Tibial nerve (tissue), 4 donors: ENCODE measurements at places on chromosomes 7 and 10.

DNA sequence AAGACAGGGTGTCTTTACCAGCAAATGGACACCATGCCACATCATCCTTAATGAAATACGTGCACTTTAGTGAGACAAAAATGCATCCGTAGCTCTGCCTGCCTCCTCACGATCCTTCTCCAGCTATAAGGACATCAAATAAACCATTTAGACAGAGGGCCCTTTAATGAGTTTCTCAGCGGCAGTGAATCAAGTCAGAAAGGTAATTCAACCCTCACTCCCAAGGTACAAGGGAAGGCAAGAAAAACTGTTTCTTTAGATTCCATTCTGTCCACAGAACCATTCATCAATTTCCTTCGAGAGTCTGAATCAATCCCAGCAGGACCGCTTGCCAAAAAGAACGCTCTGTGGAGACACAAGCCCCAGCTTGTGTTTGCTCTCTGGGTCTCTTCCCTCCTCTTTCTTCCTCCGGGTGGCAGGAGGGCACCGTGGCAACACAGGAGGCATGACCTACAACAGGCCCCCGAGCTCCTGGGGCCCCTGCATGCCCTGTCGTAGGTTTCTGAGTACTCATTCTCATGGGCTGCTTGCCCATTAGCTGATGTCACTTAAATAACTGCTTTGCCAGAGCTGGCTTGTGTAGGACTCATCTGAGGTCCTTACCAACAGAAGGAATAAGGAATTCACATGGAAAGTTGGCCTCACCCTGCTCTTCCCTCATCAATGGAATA, 297.8 kb upstream of the PRKCQ start:
- no peak for DNase-seq

DNA sequence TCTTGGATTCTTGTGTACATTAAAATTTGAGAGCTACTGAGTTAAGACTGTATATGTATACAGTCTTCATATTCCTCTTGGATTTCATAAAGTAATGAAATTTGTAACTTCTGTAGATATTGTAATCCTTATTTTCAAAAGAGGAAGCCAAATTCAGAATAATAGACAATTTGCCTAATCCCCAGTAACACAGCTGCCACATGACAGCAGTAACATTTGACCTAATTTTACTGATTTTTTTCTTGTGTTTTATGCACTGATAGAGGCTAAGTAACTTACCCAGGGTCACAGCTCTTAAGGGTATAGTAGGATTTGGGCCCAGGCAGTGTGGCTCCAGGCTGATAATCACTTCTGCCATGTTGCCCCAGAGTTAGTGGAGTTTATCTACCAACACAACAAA, 40.4 kb upstream of the IL6 start:
- no peak for DNase-seq

DNA sequence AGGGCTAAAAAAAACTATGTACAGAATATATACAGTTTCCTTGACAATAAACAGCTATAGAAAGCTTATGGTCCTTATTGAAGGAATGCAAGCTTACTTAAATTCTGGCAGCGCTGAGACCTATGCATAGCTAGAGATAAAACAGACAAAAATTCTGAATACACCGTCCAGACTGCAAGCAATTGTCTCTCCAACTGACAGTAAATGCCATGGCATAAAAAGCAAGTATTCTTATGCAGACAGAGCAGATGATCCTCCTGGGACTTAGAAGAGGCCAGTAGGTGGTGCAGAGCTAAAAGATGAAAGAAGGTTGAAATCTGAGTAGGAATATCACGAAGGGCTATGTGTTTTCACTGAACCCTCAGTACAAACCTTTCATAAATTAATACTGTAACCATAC, 157.0 kb upstream of the CACNA2D1 start:
- no peak for DNase-seq

GRCh38 chr10:121252756-121253155, 345.5 kb downstream of the FGFR2 start:
- DNase-seq = no peak

DNA sequence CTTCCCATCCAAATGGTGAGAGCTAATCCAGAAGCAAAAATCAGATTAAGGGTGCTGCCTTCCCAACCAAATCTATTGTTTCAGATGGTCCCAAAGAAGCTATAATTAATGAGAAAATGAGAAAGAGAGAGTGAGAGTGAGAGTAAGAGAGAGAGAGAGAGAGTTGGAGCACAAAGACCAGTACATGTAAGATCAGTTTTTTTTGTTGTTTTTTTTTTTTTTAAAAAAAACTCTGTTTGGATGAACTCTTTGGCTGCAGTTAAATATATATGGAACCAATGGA, 305.6 kb downstream of the PTEN start:
- no peak for DNase-seq

- no peak for DNase-seq
These were observed 6.5 kb downstream of the FKBP14 start for GRCh38 chr7:30019960-30020359.

DNA sequence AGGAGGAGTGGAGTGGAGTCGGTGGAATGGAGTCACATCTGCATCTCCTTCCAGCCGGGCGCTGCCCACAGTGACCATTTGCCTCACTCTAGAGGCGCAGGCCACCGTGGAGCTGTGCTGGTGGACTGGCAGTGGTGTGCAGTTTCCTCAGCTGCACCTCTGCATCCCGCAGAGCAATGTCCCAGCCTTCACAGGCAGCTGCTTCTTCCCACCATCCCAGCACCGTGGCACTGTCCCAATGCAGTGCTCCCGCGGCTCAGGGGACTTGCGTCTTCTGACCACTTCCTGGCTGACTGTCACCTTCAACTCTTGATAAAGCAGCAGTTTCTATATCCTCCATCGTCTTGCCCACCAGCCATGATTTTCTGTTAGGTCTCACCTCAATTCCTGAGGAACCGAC, 90.3 kb upstream of the SFMBT2 start:
- no peak for DNase-seq

DNA sequence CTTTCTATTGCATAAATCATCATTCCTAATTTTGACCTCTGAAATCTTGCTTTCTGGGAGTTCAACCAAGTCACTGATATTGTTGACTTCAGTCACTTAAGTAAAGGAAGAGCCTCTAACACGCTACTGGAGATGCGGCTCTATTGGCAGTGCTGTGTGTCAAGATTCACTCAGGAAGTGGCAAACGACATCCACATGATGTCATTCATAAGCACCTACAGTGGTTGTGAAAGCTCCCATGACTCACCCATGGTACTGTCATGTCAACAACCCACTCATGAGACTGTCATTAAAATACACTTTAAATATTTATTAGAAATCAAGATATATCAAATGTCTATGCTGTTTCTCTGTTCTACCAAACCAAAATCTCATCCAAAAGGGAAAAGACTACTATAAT, 52.5 kb upstream of the LHFPL3 start:
- DNase-seq = no peak

- no peak for DNase-seq
These were observed 537 bp downstream of the FOXK1 start for GRCh38 chr7:4682621-4683042.

GRCh38 chr10:49605216-49605938, 4.7 kb upstream of the SLC18A3 start:
- no peak for DNase-seq

- no peak for DNase-seq
These were observed 118.2 kb downstream of the VIPR2 start for GRCh38 chr7:159026271-159027055.

GRCh38 chr10:2399482-2399881, 662.2 kb upstream of the ADARB2 start:
- DNase-seq = no peak

GRCh38 chr10:111973306-111973705, 210.3 kb downstream of the GPAM start:
- no peak for DNase-seq

DNA sequence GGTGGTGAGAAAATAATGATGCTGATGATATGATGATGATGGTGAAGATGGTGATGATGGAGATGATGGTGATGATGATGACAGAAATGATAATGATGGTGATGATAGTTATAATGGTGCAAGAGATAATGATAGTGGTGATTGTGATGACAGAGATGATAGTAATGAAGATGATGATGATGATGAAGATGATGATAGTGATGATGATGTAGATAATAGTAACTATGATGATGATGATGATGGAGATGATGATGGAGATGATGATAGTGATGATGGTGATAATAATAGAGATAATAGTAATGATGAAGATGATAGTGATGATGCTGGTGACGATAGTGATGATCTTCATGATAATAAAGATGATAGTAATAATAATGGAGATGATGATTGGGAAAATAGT, 22.2 kb downstream of the ABCA13 start:
- DNase-seq = no peak

- DNase-seq = no peak
These were observed 19.0 kb downstream of the GIMAP4 start for GRCh38 chr7:150586068-150586784.

- DNase-seq = no peak
These were observed 69.4 kb downstream of the AMZ1 start for GRCh38 chr7:2757361-2757903.

DNA sequence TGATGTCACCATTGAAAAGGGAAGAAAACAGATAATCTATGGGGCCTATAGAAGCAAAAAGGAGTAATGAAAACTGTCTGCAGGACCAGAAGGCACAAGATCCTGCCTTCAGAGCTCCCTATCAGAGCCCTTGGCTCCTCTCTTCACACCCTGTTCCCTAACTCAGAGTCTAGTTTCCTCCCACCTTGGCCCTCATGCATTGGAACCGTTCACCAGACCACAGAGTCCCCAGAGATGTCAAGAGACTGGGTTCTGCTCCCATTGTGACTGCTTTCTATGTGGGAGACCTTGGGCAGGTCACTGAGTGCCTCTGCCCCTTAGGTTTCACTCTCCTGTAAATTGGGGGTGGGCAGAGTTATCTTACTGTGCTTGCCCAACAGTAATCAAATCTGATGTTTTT, 80.1 kb upstream of the RPA3 start:
- no peak for DNase-seq

GRCh38 chr10:70135046-70135445, 2.4 kb upstream of the AIFM2 start:
- no peak for DNase-seq

- no peak for DNase-seq
These were observed 53.3 kb upstream of the SLC16A12 start for GRCh38 chr10:89588671-89589070.

- DNase-seq = no peak
These were observed 476 bp upstream of the RET start for GRCh38 chr10:43076311-43076875.

DNA sequence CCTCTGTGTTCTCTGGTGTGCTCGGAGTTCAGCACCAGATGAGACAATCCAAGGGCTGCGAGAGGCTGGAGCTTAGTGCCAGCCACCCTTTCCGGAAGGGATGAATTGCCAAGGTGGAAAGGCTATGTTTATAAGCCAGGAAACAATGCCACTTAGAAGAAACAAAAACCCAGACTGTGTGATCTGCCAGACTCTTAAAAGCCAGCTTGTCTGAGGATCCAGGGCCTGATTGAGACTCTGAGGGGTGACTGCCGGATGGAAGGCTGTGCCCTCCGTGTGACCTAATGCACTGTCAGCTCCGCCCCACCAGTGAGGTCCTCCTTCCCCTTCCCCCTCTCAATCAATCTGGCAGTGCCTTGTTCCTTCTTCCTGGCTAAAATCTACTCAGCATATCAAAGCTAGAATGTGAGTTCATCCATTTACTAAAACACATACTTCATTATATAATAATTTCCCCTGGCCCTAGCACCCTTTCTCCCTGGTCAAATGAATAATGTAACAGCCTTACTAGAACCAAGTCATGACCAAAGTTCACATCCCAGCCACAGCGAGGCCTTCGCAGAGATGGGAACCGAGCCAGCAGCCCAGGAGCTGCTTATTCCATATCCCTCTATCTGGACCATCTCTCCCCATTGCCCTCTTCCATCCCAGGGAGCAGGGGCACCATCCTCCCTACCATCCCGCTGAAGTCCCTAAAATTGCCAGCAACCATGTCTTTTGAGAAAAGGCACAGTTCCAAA, 25.5 kb downstream of the FAM107B start:
- no peak for DNase-seq

- no peak for DNase-seq
These were observed 38.2 kb upstream of the ANK3 start for GRCh38 chr10:60427709-60428386.

- no peak for DNase-seq
These were observed 47.2 kb downstream of the PAX2 start for GRCh38 chr10:100792574-100792973.

- DNase-seq = no peak
These were observed 231.7 kb upstream of the CNTNAP2 start for GRCh38 chr7:145884716-145885514.

GRCh38 chr7:50803359-50804337, 21.0 kb upstream of the GRB10 start:
- no peak for DNase-seq

DNA sequence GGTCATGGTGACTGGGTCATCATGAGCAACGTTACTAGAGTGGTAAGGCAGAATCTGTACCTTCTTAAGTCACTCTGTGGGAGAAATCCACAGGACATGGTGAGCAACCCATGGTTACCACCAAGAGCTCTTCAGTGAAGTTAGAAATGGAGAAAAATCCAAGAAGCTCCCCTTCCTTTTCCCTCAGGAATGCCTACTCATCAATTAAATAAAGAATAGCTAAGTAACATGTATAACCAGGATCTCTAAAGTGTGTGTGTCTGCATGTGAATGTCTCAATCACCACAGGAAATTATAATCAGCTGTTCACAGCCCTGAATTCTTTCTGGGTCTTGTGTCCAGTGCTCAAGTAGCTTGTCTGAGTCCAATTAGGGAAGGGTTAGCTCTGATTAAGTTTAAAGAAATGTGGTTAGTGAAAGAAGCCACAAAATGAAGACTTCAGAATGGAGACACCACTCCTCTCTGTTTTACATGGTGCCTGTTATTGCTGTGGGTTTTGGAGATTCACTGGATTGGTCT, 73.2 kb downstream of the SEM1 start:
- DNase-seq = no peak

GRCh38 chr7:105759670-105760550, 116.5 kb downstream of the ATXN7L1 start:
- peak; percentile 42 for DNase-seq

- no peak for DNase-seq
These were observed 61.6 kb downstream of the NHLRC2 start for GRCh38 chr10:113916053-113916452.

DNA sequence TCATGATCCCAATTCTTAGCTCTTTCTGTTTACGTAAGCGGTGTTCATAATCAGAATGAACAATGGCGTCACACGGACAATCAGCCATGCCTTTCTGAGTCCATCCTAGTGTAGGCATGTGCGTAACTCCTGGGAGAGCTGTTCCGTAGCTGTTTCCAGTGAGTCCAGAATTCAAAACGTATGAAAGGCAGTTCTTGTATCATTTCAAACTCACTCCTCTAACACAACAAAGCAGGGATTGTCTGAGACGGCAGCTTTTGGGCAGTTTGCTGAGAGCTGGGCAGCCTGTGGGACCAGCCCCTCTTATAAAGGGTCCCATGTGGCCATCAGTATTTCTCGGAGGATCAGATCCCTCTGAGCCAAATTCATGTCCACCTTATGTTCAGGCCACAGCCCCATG, 43.4 kb downstream of the PSPH start:
- no peak for DNase-seq
